ENCODE measurements at places on chromosomes 7 and 10. TPM values are rescaled to one million over a fixed set of nuclear protein-coding genes. Genes with fewer than 3 reads are reported as not detected.

DNA sequence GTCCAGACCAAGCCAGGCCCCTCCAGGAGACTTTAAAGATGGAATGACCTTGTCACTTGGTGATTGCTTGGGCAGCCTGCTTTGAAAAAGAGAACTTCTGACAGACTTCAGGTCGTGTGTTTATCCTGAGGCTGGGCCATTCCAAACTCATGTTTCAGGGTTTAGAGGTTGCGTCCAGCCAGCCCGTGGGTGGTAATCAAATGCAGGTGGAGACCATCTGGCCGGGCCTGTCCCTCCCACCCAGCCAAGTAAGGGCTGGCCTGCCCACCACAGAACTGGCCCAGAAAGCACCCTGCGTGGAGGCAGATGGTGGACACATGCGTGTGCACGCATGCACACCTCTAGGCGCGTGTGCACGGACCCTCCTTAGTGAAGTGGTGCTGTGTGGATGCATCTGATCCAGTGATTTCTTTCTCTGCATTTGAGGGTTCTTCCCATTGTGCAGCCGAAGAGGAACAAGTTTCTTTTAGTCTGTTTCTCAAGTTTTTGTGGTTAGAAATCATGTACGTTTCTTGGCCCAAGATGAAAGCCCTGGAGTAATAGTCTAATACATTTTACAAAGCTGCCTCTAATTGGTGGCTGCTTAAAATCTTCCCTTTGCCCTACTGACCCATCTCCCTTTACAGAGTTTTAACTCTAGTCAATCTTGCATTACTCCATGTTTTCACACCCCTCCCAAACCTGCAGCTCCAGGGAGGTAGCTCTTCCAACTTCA, 43.0 kb downstream of the SUFU start:
- no peak for DNase-seq
- H3K4me1 ChIP-seq = no peaks in the 10 kb centered on the region
- no peak overlapping the region for H3K4me3 ChIP-seq
- no peaks in the 10 kb centered on the region for H3K27me3 ChIP-seq
- no peak overlapping the region for H3K27ac ChIP-seq
- H3K36me3 ChIP-seq = no peaks in the 10 kb centered on the region

DNA sequence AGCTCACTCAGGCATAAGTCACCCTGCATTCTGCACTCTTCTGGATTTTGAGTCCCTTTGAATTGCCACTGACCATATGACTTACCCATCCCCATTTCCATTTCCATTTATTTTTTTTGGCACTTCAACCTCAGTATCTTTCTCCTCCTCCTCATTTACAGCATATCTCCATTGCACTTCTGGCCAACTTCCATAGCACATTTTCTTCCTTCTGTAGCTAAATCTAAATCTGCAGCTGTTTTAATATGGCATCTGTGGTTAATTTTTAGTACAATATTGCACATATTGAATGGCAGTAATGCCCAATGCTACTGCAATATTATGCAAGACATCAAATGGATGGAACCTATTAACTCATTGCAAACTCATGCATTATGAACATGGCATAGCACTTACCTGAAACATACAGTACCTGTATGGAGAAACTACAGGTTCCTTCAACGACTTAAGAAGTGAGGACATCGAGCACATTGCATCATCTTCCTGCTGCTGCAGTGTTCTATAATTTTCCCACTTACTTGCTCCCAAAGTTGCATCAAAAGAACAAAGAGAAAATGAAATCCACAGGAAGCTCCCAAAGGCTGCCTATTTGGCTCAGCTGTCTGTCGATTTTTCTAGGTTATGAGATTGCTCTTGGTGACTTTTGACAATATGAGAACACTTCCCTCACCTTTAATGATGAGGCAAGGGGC, 55.7 kb downstream of the LRRTM3 start:
- no peaks in the 10 kb centered on the region for H3K36me3 ChIP-seq
- peaks cover 7% of the 10 kb centered on the region for H3K27me3 ChIP-seq
- no peak overlapping the region for H3K27ac ChIP-seq
- no peak for DNase-seq
- no peak overlapping the region for H3K4me3 ChIP-seq

SEC24C gene
- total RNA-seq = 74.9 TPM

GRCh38 chr7:94050046-94050445, 45.9 kb upstream of the BET1 start:
- no peak for DNase-seq
- no peak overlapping the region for H3K27ac ChIP-seq
- H3K27me3 ChIP-seq = no peaks in the 10 kb centered on the region
- no peaks in the 10 kb centered on the region for H3K4me1 ChIP-seq
- H3K36me3 ChIP-seq = no peaks in the 10 kb centered on the region

ANKRD30A gene
- total RNA-seq = not detected

DNA sequence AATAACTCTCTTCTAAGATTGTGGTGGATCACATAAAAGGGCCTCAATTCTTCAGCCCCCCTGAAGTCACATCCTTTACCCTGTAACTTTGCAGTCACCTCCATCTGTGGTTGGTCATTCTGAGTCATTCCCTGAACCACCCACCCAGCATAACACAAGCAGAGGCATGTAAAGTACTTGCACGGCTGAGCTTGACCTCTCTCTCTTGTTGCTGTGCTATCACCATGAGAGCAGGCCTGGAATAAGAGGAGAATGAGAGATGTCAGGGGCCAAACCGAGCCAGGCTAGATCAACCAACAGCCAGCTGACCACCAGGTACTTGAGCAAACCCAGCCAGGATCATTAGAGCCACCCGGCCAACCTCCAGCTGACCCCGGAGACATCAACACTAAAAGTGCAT, 13.5 kb upstream of the STK17A start:
- no peaks in the 10 kb centered on the region for H3K4me1 ChIP-seq
- no peak for DNase-seq

NPC1L1 gene
- total RNA-seq = not detected

DNA sequence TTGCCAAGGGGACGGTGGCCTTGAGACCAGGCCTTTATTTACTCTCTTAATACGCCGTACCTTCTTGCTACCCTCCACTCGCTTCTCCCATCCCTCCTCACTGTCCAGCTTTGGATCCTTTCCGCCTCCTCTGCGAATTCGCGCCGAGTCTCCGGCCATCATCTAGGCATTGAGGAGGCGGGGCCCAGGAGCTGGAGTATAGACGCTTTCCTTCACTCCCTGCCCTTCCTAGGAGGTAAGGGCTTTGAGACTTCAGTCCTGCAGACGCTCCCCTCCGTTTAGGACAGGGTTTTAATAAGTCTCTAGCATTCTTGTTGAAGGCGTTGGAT, 538 bp downstream of the TFAM start:
- H3K36me3 ChIP-seq = peaks cover 43% of the 10 kb centered on the region
- H3K27me3 ChIP-seq = no peaks in the 10 kb centered on the region
- peak overlapping the region; percentile 84 for H3K27ac ChIP-seq

- H3K27me3 ChIP-seq = no peaks in the 10 kb centered on the region
- DNase-seq = peak; percentile 69
These were observed 75.0 kb upstream of the JCAD start for GRCh38 chr10:30134171-30134945.

- no peak overlapping the region for H3K27ac ChIP-seq
- H3K4me1 ChIP-seq = peaks cover 29% of the 10 kb centered on the region
These were observed 121.8 kb downstream of the CUX1 start for GRCh38 chr7:101939136-101939695.

GRCh38 chr10:121127151-121127906, 276.2 kb downstream of the WDR11 start:
- H3K4me3 ChIP-seq = no peak overlapping the region
- DNase-seq = no peak
- no peaks in the 10 kb centered on the region for H3K36me3 ChIP-seq
- H3K27me3 ChIP-seq = peaks cover 23% of the 10 kb centered on the region
- H3K27ac ChIP-seq = no peak overlapping the region

DNA sequence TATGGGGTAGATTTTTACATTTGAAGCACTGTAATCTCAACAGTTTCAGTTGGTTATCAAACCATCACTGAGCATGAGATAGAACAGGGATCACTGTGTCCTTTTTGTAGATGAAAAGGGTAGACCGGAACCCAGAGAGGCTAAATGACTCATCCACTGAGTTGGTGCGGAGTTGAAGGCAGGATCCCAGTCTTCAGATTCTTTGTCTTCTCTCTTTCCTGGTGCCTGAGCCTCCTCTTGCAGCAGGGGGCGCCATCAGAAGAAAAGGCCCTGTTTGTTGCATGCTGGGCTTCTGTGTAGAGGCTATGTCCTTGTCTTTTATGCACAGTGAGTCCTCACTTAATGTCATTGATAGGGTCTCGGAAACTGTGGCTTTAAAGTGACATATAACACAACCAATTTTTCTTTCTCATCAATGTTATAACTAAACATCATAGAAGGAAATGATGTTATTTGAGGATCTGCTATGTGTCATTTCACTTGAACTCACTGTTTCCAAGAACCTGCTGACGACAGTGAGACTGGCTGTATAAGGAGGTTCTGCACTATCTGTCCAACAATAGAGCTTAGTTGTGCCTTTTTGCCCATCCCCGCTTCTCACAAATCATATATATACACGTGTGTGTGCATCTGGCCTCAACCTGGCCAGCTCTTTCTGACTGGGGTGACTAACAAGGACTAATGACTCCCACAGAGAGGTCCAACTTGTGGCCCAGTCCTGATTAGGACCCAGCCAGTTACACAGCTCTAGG, 14.3 kb downstream of the ZNF282 start:
- H3K27ac ChIP-seq = no peak overlapping the region
- H3K36me3 ChIP-seq = peaks cover 77% of the 10 kb centered on the region
- no peak overlapping the region for H3K4me3 ChIP-seq

DNA sequence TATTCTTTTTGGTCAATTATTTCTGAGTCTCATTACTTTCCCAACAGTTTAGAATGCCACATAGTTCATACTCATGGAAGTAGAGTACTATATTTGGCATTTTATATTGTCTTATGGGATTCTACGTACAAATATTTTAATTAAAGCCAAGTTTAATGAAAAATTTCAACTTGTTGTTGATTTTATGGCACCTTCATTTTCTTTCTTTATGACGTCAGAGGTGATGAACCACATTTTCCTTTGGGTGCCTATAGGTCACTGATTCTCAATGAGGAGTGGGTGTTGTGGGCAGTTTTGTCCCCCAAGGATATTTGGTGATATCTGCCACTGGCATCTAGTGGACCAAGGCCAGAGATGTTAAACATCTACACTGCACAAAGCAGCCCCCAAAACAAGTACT, 1071.3 kb downstream of the NXPH1 start:
- no peak overlapping the region for H3K27ac ChIP-seq
- H3K27me3 ChIP-seq = peaks cover 19% of the 10 kb centered on the region
- H3K4me1 ChIP-seq = no peaks in the 10 kb centered on the region

TAF3 gene
- total RNA-seq = 12.3 TPM

- H3K4me3 ChIP-seq = no peak overlapping the region
- H3K4me1 ChIP-seq = no peaks in the 10 kb centered on the region
- no peak for DNase-seq
- no peak overlapping the region for H3K27ac ChIP-seq
These were observed 169.8 kb downstream of the TCF7L2 start for GRCh38 chr10:113119801-113120200.

CLCN1 gene
- not detected for total RNA-seq

TEX47 gene
- total RNA-seq = not detected

Data from A673 (cell line).